ENCODE measurements at places on chromosomes 1 and 21. TPM values are rescaled to one million over a fixed set of nuclear protein-coding genes. Genes with fewer than 3 reads are reported as not detected.

DNA sequence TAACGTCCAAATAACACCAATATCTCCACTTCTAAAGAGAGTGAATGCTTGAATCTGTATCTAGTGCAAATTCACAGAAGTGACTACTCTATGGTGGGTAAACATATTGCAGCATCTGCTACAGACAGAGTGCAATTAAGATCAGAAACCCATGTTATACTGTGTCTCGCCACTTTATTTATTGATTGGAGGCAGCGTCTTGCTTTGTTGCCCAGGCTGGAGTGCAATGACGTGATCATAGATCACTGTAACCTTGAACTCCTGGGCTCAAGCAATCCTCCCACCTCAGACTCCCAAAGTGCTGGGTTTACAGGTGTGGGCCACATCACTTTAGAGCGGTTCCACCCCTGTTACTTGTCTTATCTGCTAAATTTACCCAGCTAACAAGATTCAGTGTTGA, 57.0 kb downstream of the HLCS start:
- no peak for DNase-seq

CASQ1 gene
- total RNA-seq, result not detected

GRCh38 chr21:44958471-44959191, 18.8 kb downstream of the SLX9 start:
- DNase-seq, result peak; percentile 84

GPR89A gene
- 15.5 TPM for total RNA-seq

DNA sequence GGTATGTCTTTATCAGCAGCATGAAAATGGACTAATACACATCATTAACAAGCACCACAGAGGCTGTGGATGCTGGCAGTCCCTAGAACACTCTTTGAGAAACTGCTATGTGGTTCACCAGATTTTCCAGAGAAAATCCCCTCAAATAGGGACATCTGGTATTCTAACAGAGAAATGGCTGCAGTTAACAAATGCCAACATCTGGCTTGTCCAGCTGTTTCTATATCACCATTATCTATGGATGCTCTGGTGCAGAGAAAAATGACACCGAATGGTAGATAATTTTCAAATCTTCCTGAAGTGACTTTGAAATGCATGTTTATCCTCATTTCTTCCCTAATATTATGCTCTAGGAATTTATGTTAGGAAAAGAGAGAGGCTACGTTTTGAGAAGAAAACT, 403.5 kb upstream of the PROX1 start:
- no peak for DNase-seq

- DNase-seq, result no peak
These were observed 8.3 kb upstream of the PLA2G2A start for GRCh38 chr1:19987719-19988118.

VAMP3 gene
- 134 TPM for total RNA-seq

NLRP3 gene
- 13.6 TPM for total RNA-seq

DNA sequence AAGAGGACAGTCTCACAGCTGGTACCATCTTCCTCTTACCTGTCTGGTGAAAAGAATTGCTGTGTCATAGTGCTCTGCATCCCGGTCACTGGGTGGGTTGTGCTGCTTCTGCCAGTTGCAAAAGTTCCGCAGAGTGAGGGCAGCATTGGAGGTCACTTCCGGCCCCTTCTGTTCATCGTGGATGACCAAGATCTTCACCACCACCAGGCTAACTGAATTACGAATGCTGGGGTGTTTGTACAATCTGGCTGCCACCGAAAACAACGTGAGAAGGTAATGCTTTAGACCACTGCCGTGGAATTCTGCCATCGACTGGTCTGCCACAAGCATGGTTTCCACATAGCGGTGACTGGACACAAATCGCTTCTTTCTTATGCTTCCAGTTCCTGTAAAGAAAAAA, 2.9 kb downstream of the ADAMTS1 start:
- DNase-seq, result no peak

DNA sequence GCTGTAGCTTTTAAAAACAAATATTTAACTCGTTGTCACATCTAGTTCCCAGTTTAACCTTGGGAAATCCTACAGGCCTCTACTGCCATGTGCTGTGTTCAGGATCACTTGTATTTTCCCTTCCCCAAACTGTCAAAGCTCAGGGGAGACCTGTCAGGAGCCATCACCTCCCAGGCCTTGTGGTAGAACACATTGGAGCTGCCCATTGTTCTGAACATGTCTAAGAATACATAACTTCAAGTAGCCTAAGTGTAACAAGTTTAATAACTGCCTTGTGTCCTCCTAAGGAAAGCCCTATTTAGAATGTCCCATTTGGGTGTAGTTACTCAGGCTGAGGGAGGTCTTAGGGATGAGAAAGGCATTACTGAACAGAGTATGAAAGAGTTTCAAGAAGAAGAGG, 28.6 kb upstream of the PIGC start:
- no peak for DNase-seq

- DNase-seq, result no peak
These were observed 397.5 kb upstream of the PLXNA2 start for GRCh38 chr1:208641579-208642280.

TCHHL1 gene
- total RNA-seq, result not detected

- DNase-seq, result no peak
These were observed 2.5 kb upstream of the PTGER3 start for GRCh38 chr1:71049951-71050598.

DNA sequence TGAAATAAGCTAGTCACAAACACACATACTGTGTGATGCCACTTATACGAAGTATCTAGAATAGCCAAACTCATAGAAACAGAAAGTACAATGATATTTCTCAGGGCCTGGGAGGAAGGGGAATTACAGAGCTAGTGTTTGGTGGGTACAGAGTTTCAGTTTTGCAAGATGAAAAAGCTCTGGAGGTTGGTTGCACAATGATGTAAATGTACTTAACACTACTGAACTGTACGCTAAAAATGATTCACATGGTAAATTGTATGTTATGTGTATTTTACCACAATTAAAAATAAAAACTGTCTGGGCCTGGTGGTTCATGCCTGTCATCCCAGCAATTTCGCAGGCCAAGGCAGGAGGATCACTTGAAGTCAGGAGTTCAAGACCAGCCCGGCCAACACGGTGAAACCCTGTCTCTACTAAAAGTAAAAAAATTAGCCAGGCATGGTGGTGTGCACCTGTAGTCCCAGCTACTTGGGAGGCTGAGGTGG, 15.3 kb upstream of the FHAD1 start:
- no peak for DNase-seq

- DNase-seq, result no peak
These were observed 681.5 kb downstream of the LRRIQ3 start for GRCh38 chr1:73516451-73516850.

DNA sequence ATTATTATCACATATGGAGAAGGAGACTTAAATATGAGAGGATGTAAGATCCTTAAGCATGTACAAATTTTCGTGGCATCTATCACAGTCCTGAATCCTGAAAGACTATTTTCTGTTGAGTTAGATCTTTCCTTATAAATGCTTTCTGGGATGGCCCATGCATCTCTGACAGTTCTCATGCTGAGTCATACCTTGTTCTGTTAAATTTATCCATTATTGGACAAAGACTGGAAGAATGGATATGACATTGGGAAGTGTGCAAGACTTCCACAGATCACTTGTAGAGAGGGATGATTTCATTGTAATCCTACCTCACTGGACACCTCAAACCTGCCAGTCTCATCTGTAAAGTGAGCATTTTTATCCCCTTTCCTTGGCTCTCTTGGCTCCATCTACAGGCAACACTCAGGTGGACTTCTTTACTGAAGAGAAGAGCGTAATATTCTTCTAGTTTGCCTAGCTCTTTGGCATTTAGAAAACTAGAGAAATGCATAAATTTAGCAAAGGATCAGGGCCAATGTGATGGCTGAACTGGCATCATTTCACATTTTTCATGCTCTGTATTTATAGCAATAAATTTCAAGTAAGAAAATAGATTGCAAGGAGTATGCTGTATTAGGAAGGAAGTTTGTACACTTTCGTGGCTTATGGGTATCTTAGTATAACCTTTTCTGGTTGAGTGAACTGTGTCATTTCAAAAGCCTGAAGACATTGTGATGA, 128.2 kb downstream of the NFIA start:
- no peak for DNase-seq

DNA sequence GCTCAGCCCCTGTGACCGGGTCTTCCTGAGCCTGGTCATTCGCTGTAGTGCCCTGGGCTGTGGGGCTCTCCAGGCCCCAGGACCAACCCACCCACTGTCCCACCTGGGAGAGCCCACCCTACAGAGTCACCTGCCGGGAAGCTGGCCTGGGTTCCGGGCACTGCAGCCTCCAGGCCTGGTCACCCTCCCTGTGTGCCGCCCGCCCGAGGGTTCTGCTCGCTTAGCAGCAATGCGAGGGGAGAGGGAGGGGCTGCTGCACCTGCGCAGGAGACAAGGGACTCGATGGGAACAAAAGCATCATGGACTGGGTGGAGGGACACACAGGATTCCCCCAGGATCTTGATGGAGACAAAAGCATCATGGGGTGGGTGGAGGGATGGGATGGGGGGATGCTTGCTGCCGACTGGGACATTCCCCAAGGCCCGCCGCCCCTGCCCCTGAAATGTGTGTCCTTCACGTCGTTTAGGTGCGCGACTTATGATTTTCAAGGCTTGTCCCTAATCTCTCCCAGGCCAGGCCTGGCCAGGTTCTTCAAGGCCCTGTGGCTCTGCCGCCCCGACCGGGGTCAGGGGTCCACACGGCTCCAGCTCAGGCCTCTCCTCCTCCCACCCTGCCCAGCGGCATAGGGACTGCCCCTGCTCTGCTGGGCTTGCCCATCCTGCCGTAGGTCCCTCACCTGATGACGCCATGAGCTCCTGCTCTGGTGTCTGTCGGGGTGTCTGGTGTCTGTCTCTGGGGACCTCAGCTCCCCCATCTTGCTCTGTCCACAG, 1.7 kb downstream of the KRTAP10-8 start:
- DNase-seq, result peak; percentile 61

LMOD1 gene
- total RNA-seq, result 28.1 TPM

SLC35F3 gene
- 0.83 TPM for total RNA-seq

EDARADD gene
- 0.46 TPM for total RNA-seq

AUNIP gene
- total RNA-seq, result 0.43 TPM

- DNase-seq, result no peak
These were observed 80.5 kb downstream of the GALNT2 start for GRCh38 chr1:230147253-230148125.

GRCh38 chr1:21775550-21775914, 7.4 kb downstream of the USP48 start:
- peak; percentile 1 for DNase-seq

AZIN2 gene
- total RNA-seq, result 2.6 TPM

GRCh38 chr1:182795563-182796228, 6.1 kb downstream of the NPL start:
- peak; percentile 55 for DNase-seq

DNA sequence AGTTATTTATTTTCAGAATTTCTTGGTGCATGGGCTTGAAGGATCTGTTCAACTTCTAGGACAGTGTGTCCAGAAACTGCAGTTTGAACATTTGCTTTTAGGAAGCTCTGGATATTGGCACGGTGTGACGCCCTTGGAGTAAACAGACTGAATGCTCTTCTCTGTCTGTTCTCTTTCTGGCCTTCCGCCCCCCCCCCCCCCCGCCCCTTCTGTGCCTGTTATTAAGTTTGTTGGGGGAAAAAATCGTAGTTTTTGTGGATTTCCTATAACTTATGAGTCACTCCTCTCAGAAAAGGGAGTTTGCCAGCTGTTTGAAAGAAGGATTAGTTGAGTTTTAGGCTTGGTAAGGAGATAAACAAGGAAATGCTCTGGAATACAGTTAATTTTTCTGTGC, 1.2 kb downstream of the KCTD3 start:
- DNase-seq, result no peak

GRCh38 chr1:172268237-172268636, 152.2 kb upstream of the C1orf105 start:
- DNase-seq, result no peak

FMO3 gene
- total RNA-seq, result 12.6 TPM

GRCh38 chr1:41442697-41443251, 41.7 kb downstream of the EDN2 start:
- no peak for DNase-seq

ATP1B1 gene
- 114 TPM for total RNA-seq

DNA sequence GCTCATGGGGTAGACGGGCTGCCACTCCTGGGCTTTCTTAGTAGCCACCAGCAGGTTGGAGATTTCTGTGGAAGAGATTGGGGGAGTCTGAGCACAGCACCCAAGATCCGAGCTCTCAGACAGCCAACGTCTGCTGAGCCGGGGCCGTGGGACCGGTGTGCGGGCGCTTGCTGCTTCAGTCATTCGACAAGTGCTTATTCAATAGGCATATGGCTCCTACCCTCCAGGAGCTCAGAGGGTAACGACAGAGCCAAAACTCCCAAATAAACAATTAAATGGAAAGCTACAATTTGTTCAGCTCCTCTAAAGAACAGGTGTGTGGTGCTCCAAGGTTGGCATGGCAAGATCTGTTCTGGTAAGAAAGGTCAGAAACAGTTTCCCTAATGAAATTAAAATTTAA, 106.0 kb downstream of the RAVER2 start:
- peak; percentile 72 for DNase-seq

All from upper lobe of left lung (tissue), 6 donors.